ENCODE measurements at places on chromosomes 5 and 9.

- DNase-seq: no peak
Measured at GRCh38 chr5:113219695-113220094, 215.1 kb downstream of the TSSK1B start.

GRCh38 chr5:157575381-157576020, at the start of gene ADAM19:
ADAM19 (minus strand) TSS chr5:157575775; CDS start chr5:157575696, 79 bp downstream.
- peak; percentile 84 for DNase-seq

DNA sequence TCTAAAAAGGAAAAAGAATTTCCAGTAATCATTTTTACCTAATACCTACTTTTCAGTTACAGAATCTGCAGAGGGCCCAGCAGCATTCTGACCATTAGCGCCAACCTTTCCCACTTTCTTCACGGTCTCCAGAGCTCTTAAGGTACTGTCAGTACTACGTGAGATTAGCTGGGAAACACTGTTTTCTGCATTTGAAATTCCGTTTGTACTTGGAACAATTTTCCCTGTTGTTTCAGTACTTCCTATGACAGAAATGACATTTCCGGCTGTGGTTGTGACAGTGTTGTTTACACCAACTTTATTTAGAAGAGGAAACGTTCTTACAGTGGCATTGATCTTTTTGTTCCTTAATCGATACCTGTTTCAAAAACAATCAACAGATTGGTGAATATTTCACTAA, 36.9 kb upstream of the PDCL start:
- no peak for DNase-seq

- peak; percentile 5 for DNase-seq
Measured at GRCh38 chr9:107142430-107142829, 140.6 kb upstream of the RAD23B start.

DNA sequence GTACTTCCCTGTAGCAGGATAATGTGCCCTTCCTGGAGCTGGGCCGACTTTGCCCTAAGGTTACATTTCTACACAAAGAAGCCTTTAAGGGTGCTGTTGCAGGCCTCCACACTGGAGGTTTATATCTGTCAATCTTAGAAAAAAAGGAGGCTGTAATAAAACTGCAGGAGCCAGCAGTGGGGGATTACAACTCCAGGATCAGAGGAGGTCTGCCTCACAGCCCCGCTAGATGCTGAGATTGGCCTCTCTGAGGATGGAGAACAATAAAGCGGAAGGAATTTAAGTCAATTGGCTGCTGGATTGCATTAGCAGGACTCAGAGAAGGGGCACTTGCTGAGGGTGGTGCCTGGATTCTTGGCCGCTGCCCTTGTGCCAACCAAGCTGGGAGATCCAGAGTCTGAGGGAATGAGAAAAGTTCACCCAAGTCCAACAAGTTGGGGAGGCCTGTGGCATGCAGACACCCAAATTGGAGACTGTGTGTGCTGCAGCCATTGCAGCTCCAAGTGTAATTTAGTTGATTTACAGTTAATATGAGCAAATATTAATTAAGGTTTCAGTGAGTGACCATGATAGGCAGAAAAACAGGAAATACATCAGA, 99.0 kb upstream of the SSBP2 start:
- DNase-seq: no peak

GRCh38 chr5:159230657-159231056, 21.3 kb upstream of the RNF145 start:
- no peak for DNase-seq

DNA sequence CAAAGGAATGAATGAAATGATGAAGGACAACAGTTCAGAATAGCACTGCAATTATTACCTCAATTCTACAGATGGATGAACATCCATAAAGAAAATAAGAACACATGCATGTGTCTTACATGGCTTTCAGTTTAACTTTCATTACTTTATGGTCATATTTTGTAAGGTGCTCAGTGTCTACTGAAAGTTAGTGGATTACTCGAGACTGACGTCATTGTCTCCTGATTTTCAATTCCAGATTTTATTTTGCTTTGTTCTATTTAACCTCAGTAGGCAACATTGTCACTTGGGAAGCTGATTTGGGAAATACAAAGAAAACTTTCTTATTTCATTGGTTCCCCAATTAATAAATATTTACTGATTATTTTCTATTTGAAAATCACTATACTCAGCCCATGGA, 363.7 kb downstream of the CHSY3 start:
- no peak for DNase-seq

GRCh38 chr9:18143073-18143745, 330.7 kb upstream of the ADAMTSL1 start:
- DNase-seq: no peak

DNA sequence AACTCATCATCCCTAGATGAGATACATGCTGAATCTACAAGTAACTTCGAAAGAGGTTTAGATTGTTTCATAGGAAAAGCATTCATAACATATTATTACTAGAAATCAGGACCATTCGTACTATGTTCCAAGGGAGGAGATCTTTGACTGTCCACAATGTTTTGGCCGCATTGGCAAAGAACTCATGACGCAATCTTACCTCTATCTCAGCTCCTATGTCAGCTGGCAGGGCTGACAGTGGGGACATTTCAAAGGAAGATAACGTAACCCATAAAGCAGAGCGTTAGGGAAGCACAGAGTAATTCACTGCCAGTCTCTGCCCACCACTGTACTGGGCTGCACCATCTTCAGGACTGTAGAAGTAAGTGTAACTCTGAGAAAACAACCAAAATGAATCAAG, 69.7 kb downstream of the EFNA5 start:
- DNase-seq: no peak

DNA sequence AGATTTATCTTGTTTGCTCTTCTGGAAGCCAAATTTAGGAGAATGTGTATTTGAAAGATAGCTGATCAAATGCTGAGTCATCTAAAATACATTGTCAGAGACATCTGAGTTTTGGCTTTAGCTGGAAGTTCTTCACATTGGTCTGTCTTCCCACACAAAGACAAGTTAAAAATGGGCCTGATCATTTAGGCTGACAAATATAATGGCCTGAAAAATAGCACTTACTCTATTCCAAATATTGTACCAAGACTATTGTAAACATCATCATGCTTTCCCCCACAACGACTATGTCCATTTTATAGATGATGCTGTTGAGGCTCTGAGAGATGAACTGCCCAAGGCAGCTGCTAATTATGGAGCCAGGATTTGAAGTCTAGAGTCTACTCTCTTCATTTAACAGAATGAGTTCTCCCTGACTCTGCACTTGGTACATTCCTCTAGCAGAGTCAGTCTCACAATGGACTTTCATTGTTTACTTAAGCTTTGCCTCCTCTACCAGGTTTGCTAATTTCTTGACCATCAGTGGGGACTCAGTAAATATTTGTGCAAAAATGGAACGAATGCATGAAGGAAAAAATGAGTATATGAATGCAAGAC, 619.4 kb upstream of the KLF4 start:
- peak; percentile 79 for DNase-seq

DNA sequence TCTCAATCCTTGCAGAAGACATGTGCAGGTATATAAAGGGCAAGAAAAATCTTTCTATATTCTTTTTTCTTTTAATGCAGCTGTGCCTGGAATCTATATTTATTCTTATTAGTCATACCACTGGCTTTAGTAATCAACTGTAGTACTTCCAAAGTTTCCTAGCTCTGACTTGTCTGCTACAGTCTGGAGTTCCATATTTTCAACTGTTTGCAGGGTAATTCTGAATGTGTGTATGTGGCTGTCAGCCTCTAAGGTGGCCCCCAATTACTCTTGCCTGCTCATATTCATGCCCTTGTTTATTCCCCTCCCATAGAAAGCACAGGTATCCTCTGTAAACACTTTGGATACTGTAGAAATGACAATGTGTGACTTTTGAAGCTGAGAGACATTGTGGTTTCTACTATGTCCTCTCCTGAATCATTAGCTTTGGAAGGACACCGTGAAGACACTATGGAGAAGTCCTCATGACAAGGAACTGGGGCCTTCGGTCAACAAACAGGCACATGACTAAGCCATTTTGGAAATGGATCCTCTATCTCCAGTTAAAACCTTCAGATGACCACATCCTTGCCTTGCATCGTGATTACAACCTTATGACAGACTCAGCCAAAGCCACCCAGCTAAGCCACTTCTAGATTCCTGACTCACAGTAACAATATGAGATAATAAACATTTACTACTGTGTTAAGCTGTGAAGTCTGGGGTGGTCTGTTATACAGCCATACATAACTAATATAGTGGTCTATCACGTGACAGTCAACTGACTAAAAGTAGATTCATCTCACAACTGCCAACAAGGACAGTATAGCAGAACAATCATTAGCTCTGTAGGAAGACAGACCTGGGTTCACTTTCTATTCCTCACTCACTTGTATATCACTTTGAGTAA, 49.5 kb upstream of the SUSD1 start:
- DNase-seq: peak; percentile 77

- DNase-seq: peak; percentile 46
Measured at GRCh38 chr5:58458743-58459145, 1.1 kb downstream of the PLK2 start.

GRCh38 chr9:113475992-113476391, 12.5 kb downstream of the RGS3 start:
- DNase-seq: no peak

GRCh38 chr9:77975036-77975435, 56.6 kb downstream of the GNAQ start:
- DNase-seq: no peak

GRCh38 chr5:96373381-96373733, 59.7 kb downstream of the PCSK1 start:
- no peak for DNase-seq

GRCh38 chr5:147179562-147180147, 55.2 kb upstream of the STK32A start:
- DNase-seq: no peak

DNA sequence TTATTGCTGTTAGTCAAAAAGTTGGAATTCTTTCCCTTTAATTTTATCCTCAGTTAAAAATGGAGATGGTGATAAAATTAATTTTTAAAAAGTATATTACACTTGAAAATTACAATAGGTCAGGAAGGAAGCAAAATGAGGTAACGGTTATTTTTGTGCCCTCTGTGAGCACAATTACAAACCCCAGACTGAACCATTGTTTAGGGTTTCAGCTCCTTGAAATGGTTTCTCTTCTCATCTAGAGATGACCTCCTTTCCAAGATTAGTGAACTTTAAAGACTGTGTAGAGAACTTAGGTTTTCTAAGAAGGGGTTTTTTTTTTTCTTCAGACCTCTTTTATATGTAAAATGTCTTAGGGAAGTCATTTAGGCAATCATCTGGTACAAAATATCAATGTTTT, 126.2 kb upstream of the CHD1 start:
- no peak for DNase-seq

DNA sequence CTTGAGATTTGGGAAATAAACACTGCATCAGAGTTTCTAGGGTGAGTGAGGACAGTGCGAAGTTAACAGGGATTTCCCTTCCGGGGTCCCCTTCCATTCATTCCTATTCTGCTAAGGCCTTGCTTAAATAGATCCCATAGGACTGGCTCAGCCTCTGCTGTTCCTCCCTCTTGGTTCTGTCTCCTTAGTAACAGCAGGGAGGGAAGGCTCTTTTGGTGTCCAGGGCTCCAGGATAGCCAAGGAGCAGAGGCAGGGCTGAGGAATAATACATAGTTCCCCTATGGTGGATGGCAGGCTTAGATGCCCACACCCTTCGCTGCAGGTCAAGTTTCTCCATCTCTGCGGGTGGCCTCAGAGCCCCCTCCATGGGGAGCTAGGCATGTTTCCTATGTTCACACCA, 591.7 kb downstream of the ACTL7B start:
- DNase-seq: no peak

DNA sequence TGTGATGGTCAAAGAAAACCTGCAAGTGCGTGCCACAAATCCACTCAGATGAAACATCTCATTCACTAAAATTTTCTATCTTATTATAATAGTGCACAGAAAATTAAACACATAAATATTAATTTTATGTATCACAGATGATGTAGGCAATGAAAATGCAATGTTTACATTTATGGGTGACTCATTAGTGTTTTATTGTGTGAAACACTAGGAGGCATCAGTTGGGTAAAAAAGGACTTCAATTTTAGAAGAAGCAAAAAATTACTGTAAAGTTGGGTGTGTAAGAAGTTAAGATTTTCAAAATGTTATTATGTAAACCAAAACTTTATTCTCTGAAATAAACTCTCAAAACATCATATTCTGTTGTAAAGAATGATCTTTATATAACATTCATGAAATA, 4.0 kb downstream of the MEF2C start:
- DNase-seq: peak; percentile 32

DNA sequence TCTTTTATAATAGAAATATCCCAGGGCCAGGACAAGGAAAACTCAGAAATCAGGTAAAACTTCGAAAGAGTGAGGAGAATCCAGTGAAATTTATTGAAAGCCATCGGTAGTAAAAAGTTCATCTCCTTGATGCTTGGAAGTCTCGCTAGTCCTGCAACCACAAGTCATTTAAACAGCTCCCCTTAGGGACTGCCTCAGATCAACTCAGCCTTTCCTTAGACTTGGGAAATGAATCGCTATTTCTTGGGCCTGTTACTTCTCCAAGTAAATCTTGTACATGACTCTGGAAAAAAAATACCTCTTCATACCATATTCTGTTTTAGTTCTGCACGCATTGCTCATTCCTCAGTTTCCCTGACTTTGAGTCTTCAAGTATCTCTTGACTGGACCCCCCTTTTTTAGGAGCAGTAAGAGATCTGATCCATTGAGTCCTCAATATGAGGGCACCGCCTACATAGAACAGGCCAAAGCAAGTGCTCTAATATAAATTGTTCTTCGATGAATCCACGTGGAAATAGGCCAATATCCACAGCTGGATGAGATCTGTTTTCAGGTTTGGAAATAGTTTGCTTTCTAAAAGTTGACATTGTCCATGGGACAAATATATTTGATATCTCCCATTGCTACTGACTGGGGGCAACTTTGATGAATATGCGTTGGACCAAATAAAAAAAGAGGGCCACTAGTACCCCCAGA, 114.2 kb downstream of the PRDM6 start:
- DNase-seq: peak; percentile 30

- no peak for DNase-seq
Measured at GRCh38 chr5:32002755-32003154, 171.4 kb downstream of the GOLPH3 start.

GRCh38 chr9:137145731-137146526, 7.0 kb downstream of the GRIN1 start:
- DNase-seq: no peak

DNA sequence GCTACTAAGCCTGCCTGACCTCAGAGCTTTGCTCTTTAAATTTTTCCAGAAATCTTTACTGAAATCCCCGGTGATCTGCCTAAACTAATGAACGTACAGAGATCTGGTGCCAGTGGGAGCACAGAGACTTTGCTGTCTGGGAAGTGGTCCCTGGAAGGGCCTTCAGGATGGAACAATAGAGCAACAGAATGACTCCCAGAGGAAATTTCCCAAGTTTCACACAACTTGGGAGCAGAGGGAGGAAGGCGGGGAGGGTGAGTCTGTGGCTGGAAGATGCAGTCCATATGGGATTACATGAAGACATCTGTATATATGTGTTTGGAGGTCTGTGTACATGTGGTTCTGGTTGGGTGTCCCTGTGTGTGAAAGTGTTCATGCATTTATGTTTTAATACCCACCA, 638.3 kb downstream of the CCDC171 start:
- peak; percentile 63 for DNase-seq

GRCh38 chr9:29697011-29697410, 2123.7 kb upstream of the C9orf72 start:
- peak; percentile 80 for DNase-seq

GRCh38 chr9:97868859-97869258, 15.8 kb downstream of the FOXE1 start:
- no peak for DNase-seq

GRCh38 chr5:142545650-142546322, 140.1 kb downstream of the FGF1 start:
- DNase-seq: peak; percentile 85
